ENCODE measurements at places on chromosomes 12 and 14. TPM values are rescaled to one million over a fixed set of nuclear protein-coding genes. Genes with fewer than 3 reads are reported as not detected.

GRCh38 chr12:41310367-41310766 lies 122.2 kb downstream of the PDZRN4 start:
- DNase-seq = no peak

GRCh38 chr12:50200552-50201273 lies 33.5 kb upstream of the CERS5 start:
- DNase-seq = no peak

DNA sequence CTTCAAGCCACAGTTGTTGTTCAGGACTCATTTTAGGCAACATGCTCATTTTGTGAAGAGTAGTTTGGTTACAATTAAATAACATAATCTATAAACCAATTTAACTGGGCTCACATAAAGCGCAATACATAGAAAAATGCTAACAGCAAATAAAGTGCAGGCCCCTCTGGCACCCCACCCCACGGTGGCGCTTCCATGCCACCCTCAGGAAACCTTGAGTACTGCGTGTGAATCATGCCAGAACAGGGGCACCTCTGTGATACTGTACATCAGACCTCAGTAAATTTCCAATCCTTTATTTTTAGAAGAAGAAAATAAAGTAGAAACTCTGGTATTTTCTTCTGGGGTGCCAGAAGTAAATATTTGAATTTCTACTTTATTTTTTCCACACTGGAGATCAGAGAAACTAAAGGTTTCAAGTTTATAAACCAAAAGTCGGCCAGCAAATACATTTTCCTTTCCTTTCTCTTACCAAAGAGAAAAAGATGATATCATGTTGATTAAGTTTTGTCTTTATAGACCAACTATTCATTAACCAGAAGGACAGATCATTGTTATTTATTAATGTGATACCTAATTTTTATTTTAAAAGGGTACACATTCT lies 316.8 kb downstream of the PAWR start:
- DNase-seq = no peak

DNA sequence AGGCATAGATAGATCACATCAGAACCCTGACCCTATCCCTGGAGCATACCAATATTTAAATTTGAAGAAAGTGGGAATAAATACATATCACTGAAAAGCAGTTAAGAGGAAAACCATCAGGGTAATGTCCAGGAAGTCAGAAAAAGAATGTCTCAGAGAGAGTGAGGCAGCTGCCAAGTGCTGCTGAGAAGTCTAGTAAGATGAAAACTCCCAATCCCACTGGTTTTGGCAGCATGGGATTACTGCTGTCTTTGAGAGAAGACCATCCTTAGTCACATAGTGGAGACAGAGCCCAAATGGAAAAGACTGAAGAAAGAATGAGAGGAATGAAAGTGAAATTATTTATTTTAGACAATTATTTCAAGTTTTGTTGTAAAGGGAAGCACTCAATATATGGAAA lies 11.5 kb upstream of the TSPAN8 start:
- no peak for DNase-seq

Gene PAPLN
- total RNA-seq = 6.4 TPM

Measured in mesenteric fat pad (tissue), 1 donor.